ENCODE measurements at places on chromosomes 3 and 15.

DNA sequence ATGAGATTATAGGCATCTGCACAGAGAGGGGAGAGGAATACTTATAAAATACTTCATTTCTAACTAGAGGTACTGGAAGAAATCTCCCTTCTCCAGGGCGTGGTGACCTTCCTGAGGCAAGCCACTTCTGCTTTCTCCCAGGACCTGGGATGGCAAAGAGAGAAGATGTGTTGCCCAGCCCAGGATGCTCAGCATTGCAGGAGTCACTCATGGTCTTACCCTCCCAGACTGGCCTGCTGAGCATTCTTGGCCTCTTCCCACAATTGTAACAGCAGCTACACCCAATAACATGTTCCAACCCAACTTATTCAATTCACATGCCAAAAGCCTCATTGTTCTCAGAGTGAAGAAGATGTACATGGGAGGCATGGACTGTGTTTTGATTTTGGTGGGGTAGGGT lies 37.9 kb downstream of the IL20RB start:
- no peak for DNase-seq

GRCh38 chr15:23516866-23517265 lies 48.6 kb upstream of the MKRN3 start:
- DNase-seq = no peak

GRCh38 chr15:63605036-63605435 lies 7.8 kb downstream of the FBXL22 start:
- DNase-seq = no peak

GRCh38 chr15:101264911-101265641 lies 12.2 kb downstream of the SELENOS start:
- no peak for DNase-seq

- no peak for DNase-seq
These were observed 38.0 kb downstream of the TXNRD3 start for GRCh38 chr3:126616931-126617330.

DNA sequence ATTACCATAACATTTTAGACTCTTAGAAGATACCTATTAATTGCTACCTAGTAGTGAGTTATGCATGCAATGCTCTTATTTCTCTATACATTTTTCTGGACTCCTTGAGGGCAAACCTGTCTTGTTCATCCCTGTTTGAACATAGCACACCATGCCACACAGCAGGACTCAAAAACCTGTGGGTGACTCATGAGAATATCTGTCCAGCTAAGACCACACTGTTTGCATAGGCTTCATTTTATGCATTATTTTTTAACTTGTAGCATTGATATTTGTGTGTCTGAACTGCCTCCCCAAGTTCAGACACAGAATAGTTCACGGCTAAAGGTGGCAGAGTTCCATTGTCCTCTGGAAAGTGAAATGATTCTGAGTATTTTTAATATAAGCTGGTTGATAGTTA lies 1.8 kb downstream of the LMCD1 start:
- DNase-seq = no peak

DNA sequence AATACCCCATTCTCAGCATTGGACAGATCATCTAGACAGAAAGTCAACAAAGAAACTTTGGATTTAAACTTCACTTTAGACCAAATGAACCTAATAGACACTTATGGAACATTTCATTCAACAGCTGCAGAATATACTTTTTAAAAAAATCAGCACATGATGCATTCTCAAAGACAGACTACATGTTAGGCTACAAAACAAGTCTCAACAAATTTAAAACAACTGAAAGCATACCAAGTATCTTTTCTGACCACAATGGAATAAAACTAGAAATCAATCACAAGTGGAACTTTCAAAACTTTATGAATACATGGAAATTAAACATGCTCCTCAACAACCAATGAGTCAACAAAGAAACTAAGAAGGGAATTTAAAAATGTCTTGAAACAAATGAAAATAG lies 37.9 kb downstream of the SERP1 start:
- DNase-seq = no peak

GRCh38 chr3:47149339-47149933 lies 14.5 kb downstream of the SETD2 start:
- DNase-seq = no peak

DNA sequence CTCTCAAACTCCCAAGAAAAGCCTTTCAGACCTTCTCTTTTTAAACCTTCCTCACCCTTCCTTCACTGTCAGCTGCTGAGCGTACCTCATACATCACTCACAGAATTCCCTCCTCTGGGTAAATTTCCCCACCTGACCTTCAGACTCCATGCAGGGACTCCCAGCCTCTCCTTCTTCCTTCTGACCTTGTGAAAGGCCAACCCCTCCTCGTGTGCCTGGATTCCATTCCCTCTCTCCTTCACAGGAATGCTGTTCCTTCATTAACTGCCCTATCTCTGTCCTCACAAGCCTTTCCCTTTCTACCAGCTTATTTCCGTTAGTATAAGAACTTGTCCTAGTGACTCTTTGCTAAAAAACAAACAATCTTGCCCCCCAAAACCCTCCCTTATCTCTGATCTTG lies 69.7 kb upstream of the MME start:
- no peak for DNase-seq

DNA sequence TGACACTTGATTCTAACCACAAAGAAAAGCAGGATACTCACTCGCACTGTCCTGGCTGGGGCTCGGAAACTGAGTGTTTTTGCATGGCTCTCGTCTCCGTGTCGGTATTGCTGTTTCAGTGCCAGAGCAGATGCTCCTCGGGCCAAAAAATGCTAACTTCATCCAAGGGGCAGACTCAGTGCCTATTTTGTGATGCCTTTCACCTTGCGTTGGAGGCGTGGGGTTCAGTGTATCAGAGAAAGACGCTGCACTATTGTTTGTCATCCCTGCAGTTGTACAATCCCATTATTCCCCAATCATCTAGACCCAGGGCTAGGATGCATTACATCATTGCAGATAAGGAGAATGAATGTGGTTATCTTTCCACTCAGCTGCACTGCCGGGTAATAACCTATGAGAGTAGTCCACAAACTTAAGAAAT lies 1.4 kb downstream of the CACNA2D3 start:
- DNase-seq = no peak

GRCh38 chr15:71469413-71469812 lies 340.9 kb upstream of the NR2E3 start:
- no peak for DNase-seq

DNA sequence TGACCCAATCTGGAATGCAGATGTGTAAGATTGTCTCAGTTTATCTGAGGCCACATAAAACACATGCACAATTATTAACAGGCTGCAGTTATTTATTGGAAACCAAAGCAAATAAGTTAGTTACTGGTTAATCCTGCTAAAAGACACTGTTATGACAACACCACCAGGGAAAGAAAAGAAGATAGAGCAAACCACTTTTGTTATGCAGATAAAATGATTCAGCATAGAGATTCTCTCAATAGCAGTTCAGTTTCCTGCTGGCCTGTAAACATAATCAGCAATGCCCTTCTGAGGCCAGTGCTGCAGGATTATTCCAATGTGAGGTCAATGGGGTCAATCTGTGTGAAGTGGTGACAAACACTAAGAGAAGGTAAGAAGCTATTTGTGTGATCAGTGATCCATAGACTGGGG lies 244.4 kb downstream of the ZBTB20 start:
- no peak for DNase-seq

- DNase-seq = no peak
These were observed 19.6 kb upstream of the CSPG4 start for GRCh38 chr15:75732177-75732808.

- DNase-seq = no peak
These were observed 26.6 kb upstream of the MGA start for GRCh38 chr15:41633609-41634008.

GRCh38 chr3:123660141-123660675 lies 75.4 kb upstream of the HACD2 start:
- DNase-seq = no peak

DNA sequence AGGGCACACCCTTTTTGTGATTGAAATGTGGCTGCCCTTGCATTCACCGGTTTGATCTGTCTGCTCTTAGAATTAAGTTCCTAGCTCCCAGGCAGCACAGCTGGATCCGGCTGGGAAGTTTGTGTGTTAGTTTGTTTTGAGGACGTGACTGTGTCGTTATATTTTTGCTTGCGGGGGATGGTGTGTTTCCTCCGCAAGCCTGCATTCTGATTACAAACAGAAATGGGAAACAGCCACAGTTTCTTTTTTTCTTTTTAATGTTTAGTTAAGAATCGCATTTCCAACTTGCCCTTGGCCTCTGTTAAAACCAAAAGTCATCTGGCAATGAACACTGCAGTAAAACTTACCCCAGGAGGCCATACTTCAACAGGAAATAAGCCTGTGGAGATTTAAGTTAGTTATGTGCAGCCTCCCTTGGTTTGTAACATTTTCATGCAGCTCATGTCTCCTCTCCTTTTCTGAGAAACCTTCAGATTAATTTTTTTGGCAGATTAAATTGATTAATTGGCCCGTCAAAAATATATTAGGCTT lies 888 bp downstream of the TMOD3 start:
- no peak for DNase-seq

DNA sequence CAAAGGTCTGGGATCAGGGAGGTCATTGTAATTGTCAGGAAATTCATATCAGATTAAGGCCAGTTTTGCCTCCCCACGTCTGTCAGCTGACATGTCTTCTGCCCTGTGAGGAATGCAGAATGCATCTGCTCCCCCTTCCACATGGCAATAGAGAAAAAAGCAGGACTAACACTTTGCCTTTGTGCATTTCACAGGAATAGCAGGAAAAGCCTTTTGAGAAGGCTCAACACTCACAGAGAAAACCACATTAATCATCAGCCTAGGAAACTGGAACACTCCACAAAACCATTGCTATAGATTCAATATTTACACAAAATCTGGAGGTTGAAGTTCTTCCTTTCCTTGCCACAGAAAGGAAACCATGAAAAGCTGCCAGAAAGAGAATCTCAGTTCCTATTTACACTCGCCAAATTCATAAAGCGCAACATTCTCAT lies 165.2 kb upstream of the HES1 start:
- no peak for DNase-seq

GRCh38 chr3:187994221-187995042 lies 159.5 kb upstream of the LPP start:
- DNase-seq = no peak

DNA sequence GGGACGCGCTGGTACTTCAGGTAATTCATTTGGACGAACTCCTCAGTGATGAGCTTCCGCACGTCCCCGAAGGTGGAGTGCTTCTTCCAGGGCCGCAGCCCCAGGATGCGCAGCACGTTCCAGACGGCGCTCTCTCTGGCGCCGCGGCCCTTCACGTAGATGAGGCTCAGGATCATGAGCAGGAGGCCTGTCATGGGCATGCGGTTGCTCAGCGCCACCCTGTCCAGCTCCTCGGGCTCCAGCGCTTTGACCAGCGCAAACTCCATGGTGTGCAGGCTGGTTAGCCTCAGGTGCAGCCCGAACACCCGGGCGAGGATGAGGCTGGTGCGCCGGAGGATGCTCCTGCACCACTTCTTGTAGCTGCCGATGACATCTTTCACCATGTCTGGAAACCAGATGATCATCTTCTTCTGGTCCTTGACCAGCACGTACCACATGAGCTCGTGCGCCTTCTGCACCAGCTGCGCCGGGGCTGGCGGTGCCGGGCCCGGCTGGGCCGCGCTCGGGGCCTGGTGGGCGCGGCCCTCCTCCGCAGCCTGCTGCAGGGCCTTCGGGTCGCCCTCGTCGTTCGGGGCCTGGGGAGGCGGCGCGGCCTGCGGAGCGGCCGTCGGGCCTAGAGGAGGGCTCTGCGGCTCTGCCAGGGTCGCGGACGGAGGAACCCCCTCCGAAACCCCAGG lies 501 bp downstream of the NDN start:
- DNase-seq = no peak

- DNase-seq = no peak
These were observed 323.3 kb upstream of the TLE3 start for GRCh38 chr15:70420948-70421482.
